Esophagus mucosa (tissue), 1 donor: ENCODE measurements at places on chromosomes 5 and 9.
A peak's percentile ranks its signal among the peaks of the same experiment; 100 is the strongest.

DNA sequence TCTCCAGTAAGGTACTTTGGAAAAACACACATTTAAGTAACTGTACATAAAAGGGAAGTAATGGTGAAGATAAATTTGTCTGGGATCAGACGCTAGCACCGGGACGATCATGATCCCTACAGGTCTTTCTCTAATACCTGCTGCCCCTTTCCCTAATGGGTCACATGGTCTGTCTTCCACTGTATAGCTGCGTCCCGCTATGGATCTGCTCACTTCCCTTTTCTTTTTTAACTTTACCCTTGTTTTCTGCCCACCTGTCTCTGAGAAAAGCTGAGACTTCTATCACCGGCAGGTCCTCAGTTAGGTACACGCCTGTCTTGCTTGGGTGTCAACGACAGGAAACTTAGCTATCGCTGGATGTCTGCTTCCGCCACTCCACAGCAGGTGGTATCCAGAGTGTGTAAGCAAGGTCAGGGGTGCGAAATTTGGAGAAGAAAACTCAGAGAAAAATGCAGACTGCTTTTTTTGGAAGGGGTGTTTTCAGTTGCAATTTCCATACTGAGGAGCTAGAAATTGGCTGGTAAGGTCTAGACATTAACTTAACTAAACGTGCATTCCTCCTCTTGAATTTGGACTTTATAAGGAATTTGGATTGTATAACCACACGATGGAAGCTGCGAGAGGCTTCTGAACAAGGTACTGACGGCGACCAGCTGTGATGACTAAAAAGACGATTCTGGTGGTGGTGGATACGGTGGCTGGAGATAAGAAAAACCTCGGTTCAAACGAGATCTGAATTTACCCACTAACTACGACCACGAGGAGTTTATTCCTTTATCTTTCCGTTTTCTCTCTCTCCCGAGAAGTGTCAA lies 1.1 kb upstream of the ICE1 start:
- no peak for ATAC-seq

- ATAC-seq: no peak
Measured at GRCh38 chr9:104780796-104781395, 17.0 kb downstream of the NIPSNAP3B start.

DNA sequence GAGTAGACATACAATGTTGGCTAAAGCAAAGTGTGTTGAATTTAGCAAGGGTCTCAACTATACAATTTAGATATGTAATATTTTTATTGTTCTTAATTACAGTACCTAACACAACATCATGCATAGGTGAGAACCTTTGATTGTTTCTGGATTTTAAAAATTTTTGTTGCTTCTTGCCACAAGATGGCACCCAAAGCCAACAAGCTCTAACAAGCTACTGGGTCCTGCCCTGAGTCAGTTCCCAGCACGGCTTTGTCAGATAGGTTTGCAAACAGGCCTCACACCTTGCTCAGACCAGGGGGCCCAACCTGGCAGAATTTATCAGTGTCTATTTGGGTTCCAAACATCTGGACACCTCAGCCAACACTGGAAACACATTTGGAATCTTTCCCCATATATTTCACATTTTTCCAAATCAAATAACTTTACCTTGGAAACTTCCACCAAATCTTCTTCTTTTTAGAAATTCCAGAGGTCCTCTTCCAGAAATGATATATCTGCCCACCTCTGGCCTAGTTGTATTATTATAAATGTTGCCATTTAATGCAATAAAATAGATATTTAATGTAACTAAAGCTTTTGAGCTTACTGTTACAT lies 49.5 kb upstream of the EGFLAM start:
- ATAC-seq: peak; percentile 57

- no peak for ATAC-seq
Measured at GRCh38 chr5:142660731-142661130, 25.2 kb downstream of the FGF1 start.

DNA sequence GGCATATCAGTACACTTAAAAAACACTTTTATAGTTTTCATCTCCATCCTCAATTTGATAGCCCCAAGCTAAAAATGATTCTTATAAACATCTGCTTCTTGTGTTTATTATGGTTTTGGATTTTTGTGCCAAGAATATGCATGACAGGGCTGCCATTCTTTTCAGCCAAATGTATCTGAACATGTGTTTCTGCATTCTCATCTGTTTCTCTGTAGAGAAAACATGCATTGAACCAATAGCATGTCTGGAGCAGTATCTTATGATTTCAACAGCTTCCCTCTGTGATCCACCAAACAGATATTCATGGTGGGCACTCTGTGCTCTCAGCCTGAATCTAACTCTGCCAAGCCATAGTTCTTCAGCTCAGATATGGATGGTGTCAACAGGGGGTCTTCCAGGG lies 99.3 kb upstream of the ERCC6L2 start:
- ATAC-seq: no peak

DNA sequence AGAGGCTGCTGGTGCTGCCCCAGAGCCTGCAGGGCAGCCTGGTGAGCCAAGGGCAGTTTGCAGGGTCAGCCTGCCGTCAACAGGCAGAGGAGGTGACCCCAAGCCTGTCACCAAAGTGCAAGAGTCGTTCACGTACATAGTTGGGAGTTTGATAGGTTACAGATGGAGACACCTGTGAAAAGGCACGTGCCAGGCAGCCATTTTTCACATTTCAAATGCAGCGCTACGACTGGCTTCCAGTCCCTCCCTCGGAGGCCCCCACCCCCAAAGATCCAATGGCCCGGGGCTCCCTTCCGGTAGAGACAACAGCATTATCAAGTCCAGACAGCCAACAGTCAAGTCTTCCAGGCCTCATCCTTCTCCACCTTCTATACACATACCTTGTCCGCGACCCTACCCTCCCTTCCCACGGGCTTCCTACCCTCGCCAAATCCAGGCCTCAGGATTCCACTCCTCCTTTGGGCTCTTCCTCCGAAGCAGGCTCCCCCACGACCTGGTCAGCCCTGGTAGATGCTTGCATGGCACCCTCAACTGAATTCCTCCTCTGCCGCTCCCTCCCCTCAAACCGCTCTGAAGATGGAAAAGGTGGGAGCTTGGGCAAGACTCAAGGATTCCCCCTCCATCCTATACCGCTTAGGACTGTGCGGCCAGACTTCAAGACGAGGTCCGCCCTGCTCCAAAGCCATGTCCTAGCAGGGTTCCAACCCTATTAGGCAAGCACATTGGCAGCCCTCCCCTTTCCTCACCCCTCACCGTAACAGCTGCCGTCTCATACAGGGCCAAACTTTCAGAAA lies 13.2 kb downstream of the HNRNPH1 start:
- ATAC-seq: no peak

- ATAC-seq: no peak
Measured at GRCh38 chr5:78563621-78564020, 85.0 kb downstream of the LHFPL2 start.

DNA sequence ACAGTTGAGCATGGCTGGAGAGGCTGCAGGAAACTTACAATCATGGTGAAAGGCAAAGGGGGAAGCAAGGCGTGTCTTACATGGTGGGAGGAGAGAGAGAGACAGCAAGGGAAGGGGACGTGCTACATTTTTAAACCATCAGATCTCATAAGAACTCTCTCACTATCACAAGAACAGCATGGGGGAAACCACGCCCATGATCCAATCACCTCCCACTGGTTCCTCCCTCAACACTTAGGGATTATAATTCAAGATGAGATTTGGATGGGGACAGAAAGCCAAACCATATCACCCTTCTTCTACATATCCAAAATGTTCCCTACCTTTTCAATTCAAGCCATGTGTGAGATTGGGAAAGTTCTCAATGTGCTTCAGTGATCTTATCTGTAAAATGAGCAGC lies 22.9 kb upstream of the GLRX start:
- ATAC-seq: no peak

- ATAC-seq: no peak
Measured at GRCh38 chr5:106367281-106367680, 1303.5 kb downstream of the EFNA5 start.

- peak; percentile 23 for ATAC-seq
Measured at GRCh38 chr9:131546336-131547084, 1.2 kb downstream of the PRRT1B start.

GRCh38 chr5:1056611-1057484 lies 48.2 kb downstream of the NKD2 start:
- no peak for ATAC-seq

DNA sequence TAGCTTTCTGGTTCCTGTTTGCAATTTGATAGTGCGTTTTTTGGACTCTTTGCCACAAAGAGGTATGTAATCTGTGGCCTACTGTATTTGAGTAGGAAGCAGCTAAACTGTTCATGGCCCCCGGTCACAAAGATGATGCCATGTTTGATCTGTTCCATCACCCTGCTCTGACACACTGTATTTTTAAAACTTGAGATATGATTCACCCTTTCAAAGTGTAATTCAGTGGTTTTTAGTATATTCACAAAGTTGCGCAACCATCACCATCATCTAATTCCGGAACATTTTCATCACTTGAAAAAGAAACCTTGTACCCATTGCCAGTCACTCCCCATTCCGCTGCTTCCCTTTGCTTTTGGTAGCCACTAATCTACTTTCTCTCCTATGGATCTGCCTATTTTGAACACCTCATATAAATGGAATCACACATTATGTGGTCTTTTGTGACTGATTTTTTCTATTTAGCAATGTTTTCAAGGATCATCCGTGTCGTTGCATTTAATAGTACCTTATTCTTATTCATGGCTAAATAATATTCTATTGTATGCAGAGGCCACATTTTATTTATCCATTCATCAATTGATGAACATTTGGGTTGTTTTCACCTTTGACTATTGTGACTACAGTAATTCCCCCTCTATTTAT lies 141.6 kb downstream of the NR3C1 start:
- ATAC-seq: no peak

DNA sequence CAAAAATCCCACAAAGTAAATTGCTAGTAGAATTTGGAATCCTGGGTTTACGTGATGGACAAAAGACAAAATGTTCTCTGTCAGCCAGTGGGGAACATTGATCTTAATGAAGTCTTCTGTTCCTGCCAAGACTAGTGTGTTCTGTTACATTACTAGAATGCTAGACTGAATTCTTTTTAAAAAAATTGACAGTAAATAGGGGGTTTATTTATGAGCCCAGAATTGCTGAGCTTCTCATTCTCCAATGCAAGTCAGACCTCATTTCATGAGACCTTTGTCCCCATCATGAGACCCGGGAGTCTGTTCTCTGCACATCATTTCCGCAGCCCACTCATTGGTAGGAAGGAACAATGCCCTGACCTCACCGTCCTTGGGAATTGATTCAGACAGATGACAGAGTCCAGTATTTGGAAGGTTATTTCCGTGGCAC lies 173.8 kb upstream of the OTULINL start:
- no peak for ATAC-seq

DNA sequence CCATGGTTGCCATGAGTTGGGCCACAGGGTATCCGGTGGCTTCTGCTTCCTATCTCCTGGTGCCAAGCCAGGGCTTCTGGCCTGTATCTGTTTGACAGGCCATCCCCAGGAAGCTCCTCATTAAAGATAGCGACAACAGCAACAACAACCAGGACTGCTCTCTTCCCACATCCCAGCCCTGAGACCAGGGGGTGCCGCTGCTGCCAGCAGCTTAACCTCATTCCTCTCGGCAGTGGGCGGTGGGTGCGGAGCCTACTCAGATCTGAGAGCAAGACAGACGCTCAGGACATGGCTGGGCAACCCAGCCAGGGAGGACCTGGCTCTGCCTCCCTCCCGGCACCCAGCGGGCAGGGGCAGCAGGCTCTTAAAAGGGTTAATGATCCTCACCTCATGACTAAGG lies 98.3 kb downstream of the PSD2 start:
- no peak for ATAC-seq

DNA sequence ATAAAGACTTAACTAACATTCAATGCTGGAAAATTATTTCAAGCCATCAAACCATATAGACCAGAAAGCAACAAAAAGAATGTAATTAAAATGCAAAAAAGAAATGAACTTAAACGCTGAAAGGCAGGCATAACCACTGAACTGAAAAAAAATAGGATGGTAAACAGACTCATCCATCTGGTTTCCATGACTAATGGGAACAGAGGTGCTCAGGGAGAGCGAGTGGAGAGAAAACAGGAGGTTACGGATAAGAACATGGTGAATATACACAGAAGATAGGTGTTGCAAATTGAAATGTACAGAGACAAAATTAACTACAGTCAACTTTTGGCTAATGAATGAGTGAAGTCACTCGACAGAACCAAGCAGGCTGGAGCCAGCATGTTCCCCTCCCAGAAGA lies 43.5 kb upstream of the RNF38 start:
- peak; percentile 55 for ATAC-seq

GRCh38 chr5:133706506-133707430 lies 94.4 kb upstream of the FSTL4 start:
- ATAC-seq: no peak

DNA sequence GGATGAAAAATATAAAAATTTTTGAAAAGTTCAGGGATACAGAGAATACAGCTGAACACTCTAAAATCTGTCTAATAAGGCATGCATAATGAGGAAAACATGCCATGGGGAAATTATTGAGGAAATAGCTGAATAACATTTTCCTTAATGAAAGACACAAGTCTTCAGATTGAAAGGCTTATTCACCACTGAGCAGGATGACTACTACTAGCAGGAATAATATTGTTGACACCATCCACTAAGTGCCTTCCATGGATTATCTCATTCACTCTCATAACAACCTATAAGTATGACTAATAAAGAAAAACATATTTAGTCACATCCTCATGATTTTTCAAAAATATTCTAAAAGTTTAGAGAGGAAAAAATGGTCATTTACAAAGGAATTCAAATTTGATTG lies 96.7 kb upstream of the FER start:
- ATAC-seq: no peak

GRCh38 chr5:87116825-87117512 lies 150.7 kb upstream of the RASA1 start:
- no peak for ATAC-seq

GRCh38 chr9:118711843-118712242 lies 657.4 kb downstream of the BRINP1 start:
- no peak for ATAC-seq

GRCh38 chr5:145324101-145324500 lies 511.0 kb downstream of the PRELID2 start:
- no peak for ATAC-seq
